Stimulated activated naive B cell treated with anti-CD40 and anti-IgM and Interleukin-4, amounts not matched to agents 10 μg/mL and 1 μg/mL and 100 μg/mL, for 72 hours (primary cell): ENCODE measurements at places on chromosomes 2 and 18.

DNA sequence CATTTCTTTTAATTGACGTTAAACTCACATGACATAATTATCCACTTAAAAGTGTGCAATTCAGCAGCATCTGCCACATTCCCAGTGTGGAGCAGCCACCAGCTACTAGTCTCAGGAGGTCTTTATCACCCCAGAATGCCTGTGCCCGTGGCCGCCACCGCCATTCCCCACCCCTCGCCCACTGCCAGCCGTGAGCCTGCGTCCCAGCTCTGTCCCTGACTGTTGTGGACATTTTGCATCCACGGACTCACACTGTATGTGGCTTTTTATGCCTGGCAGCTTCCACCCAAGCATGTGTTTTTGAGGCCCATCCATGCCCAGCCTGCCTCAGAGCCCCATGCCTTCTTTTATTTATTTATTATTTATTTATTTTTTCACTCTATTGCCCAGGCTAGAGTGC, 9.2 kb downstream of the BOK start:
- no peak for DNase-seq

- DNase-seq: no peak
These were observed 8.5 kb downstream of the GREB1 start for GRCh38 chr2:11542275-11542819.

DNA sequence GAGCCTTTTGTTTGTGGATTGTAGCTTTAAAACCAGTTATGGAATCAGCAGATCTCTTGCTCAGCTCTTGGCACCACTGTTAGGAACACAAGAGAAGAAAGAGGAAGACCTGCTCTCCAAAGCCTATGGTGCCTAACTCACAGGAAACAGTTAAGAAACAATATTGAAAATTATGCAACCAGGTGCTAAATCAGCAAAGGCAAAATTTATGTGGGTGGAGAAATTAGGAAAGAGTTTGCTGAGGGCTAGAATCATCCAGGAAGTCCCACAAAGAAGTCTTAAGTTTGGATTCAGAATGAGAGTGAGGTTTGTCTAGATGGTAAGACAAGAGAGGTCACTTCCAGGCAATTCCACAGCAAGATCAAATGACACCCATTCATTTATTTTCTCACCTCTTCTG, 49.4 kb downstream of the AOX1 start:
- DNase-seq: no peak

GRCh38 chr2:130807659-130808385, 28.9 kb upstream of the ARHGEF4 start:
- DNase-seq: no peak

GRCh38 chr2:151350579-151351195, 6.7 kb upstream of the TNFAIP6 start:
- DNase-seq: no peak

GRCh38 chr2:120945091-120945490, 209.4 kb downstream of the GLI2 start:
- no peak for DNase-seq

- no peak for DNase-seq
These were observed 1.6 kb downstream of the CNDP2 start for GRCh38 chr18:74497778-74498177.

DNA sequence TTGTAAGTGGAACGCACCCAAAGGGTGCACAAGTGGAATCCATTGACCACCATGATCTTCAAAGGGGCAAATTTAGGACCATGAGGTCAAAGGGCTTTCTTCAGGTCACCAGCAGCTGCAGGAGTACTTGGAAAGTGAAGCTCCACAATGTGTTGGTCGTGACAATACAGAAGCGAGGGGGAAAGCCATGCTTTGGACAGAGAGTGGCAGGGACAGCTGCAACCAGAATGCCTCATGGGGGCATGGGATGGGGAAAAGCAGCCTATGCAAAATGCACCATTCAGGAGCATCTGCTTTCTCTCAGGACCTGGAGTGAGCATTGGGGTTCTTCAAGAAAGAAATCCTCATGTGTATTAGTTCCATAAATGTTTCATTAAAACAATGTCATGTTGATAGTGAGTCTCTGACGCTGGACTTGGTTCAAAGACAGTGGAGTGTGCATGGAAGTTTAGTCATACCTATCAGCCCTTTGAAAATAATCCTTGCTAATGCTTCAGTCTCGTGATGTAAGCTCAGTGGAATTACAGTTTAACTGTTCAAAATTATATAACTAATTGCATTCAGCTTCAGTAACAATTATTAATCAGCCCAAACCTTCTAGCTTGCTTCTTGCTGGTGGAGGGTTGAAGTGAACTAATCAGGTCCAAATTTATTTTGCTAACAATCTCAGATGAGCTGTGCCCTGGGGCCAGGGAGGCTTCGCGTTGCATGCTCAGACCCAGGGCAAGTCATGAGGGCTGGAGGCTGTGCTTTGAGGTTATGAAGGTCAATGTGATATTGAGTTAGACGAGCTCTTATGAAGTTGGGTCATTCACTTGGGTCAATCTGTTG, 41.6 kb downstream of the ACKR3 start:
- DNase-seq: no peak

- DNase-seq: no peak
These were observed 236.8 kb downstream of the SEPTIN10 start for GRCh38 chr2:109376796-109377495.

GRCh38 chr2:52500561-52500960, 1267.0 kb upstream of the CHAC2 start:
- no peak for DNase-seq

GRCh38 chr2:75055142-75055819, 96.8 kb downstream of the POLE4 start:
- DNase-seq: no peak

GRCh38 chr18:72206814-72207213, 337.3 kb downstream of the CBLN2 start:
- DNase-seq: no peak

- DNase-seq: no peak
These were observed 20.8 kb upstream of the TNP1 start for GRCh38 chr2:216880509-216881184.

DNA sequence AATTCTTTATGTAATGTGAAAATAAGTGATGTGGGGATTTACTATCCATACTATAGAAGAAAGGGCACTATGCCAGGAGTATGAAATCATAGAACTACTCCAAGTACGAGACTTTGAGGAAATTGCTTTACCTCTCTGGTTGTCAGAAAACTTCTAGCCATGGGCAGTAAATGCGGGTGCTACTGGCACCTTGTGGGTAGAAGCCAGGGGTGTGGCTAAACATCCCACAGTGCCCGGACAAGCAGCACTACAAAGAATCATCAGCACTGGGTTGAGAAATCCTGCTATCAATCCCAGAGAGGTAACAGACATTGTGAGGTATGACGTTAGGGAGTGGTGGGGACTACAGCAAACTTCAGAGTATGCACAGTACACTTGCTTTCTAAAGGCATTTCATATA, 453.5 kb upstream of the TNP1 start:
- no peak for DNase-seq

GRCh38 chr18:11379660-11380059, 229.7 kb upstream of the SLC35G4 start:
- DNase-seq: no peak

- DNase-seq: no peak
These were observed 93.4 kb downstream of the IKZF2 start for GRCh38 chr2:213057977-213058376.

DNA sequence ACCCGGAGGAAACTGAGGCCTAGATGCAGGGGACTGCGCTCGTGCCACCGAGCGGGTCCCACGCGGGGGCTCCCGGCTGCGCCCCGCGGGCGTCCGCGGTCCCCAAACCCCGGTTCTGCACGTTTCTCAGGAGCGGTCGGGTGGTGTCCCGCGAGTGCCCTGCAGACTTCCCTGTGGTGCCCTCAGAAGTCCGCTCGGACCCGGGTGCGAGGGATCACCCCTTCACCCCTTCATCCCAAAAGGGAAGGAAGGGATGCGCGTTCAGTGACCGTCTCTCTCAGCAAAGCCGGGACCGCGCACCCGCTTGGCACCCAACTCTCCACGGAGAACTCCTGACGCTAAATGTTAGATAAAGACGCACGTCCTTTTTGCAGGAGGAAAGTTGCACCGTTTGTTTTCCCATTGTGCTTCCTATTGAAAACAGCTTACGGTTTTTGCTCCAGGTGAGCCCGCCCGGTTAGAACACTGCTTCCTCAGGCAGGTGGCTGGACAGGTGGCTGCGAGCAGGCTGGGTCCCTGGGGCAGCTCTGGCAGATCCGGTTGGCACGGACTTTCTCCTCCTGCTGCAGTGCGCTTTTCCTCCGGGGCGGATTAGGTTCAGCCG, 779 bp downstream of the DGKD start:
- no peak for DNase-seq

GRCh38 chr2:170816504-170817092, at the start of gene GAD1:
GAD1 (plus strand) TSS chr2:170816887; CDS start chr2:170818592, 1,705 bp downstream.
- DNase-seq: peak; percentile 63

DNA sequence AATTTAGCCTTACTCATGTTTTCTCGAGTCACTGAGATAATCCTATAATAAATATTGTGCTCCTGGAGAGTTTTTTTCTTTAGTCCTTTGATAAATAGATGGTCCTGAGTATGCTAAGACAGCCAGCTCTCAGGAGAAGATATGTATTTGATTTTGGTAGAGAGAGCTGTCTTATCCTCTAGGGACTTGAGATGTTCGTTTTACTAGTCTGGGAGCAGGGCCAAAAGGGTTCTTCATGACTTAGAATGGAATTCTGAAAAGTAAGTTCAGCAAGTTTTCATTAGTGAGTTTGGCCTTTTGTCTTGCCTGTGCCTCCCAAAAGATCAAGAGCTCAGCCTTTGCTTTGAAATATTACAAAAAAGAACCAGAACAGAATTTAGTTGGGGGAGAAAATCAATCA, 246.7 kb downstream of the BABAM2 start:
- no peak for DNase-seq

DNA sequence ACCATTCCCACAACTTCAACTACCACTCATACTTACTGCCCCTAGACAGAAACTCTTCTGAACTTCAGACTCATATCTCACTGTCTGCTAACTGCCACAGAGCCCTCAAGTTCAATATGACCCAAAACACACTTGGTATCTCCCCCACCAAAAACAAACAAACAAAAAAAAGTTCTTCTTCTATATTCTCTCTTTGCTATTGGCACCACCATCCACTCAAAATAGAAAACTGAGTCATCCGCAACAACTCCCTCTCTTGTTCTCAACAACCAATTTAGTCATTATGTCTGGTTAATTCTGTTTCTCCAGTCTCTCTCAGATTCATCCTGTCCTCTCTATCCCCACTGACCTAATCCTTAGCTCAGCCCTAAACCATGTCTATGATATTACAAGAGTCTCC, 7.2 kb upstream of the DCTN1 start:
- DNase-seq: no peak

- DNase-seq: no peak
These were observed 53.7 kb upstream of the LGALSL start for GRCh38 chr2:64400105-64400728.

GRCh38 chr2:201900362-201900761, 94.0 kb downstream of the CDK15 start:
- DNase-seq: no peak

- DNase-seq: no peak
These were observed 117.6 kb upstream of the SPATS2L start for GRCh38 chr2:200188876-200189275.

GRCh38 chr2:46984040-46984439, 68.4 kb upstream of the MCFD2 start:
- DNase-seq: peak; percentile 30

DNA sequence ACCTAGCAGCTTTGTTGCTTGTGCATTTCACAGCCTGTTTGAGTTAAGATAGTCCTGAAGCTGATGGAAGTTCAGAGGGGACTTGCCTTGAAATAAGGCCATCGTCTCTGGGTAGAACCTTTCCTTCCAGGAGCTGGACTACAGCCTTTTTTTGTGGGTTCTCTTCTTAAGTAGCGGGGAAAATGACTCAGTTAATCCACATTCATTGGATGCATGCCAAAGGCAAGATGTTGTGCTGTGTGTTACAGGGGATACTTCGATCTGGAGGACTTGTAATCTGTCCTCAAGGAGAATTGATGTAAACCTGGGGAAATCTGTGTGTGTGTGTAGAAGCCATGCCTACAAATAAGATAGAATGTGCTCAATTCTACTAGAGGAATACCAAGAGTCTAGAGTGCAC, 46.8 kb downstream of the RPIA start:
- no peak for DNase-seq

- no peak for DNase-seq
These were observed 4.9 kb upstream of the COL3A1 start for GRCh38 chr2:188969236-188969635.

DNA sequence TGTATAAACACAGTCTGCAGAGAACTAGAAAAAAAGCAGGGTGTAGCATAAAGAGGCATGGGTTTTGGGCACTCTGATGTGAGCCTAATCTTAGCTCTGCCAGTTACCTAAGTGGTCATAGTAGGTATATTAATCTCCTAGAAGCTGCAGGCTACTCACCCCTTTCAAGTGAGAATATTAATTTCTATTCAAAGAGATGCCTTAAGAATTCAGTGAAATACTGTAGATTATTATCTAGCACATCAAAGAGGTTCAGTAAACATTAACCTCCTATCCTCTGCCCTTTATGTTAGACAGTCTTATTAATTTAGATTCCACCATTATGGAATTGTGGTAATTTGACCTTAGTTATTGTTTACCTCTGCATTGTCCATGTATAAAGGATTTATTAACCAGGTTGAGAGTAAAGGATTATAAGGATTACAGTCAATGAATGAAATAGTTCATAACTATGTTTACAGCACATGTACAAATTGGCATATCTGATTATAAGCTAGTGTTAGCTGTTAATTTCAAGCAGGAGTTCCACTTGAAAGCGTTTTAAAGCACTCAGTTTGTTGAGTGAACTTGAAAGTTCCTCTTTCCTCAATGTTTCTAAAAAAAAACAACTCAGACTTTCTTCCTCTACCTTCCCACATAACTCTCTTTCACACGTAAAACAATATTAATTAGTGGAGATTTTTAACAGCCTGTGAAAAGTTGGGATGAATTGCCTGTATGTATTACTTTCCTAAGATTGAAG, 150.6 kb upstream of the EPC2 start:
- no peak for DNase-seq

GRCh38 chr18:51622702-51623101, 425.2 kb upstream of the MEX3C start:
- no peak for DNase-seq

DNA sequence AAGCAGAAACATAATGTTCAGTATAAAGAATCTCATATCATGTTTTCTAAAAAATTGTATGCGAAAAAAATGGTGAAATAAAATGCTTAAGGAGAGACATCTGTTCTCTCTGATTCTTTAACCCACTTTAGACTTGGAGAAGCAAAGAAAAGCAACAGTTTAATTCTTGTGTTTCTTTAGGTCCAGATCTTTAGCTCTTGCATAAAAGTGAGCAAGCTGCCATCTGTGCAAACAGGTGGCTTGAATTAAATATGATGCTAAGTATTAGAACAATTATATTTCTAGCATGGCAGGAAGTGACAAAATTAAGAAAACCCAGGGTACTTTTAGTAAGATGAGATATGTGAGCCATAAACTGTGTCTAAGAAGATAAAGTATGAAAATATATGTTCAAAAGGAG, 1038.3 kb downstream of the DPP10 start:
- DNase-seq: no peak

- DNase-seq: no peak
These were observed 265.8 kb upstream of the ID2 start for GRCh38 chr2:8416001-8416571.
